ENCODE measurements at places on chromosomes 1 and 21. TPM values are rescaled to one million over a fixed set of nuclear protein-coding genes. Genes with fewer than 3 reads are reported as not detected.

ZBTB21 gene
- total RNA-seq, result 9.2 TPM

SMPDL3B gene
- 19.6 TPM for total RNA-seq

NBPF3 gene
- 35.5 TPM for total RNA-seq

SH2D2A gene
- 6.9 TPM for total RNA-seq

PTCH2 gene
- not detected for total RNA-seq

PKN2 gene
- total RNA-seq, result 36.1 TPM

Data from PC-3 (cell line).